ENCODE measurements at places on chromosomes 4 and X.
A peak's percentile ranks its signal among the peaks of the same experiment; 100 is the strongest.

DNA sequence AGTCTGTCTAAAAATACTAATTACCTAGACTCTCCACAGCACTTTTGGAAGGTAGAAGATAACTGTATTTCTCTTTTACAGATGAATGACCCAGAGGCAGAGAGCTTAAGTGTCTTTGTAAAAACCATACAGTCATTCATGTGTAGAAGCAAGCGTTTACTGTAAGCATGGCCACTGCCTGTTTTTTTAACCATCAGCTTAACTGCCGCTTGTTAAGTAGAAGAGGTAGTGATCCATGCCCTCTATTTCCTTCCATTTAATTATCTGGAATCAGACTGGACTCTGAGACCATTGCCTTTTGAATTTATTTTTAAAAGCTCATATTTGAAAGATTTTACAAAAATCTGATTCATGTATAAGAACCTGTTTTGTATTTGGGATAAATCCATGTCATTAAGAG lies 111.2 kb upstream of the TECRL start:
- H3K4me1 ChIP-seq: no peaks in the 10 kb centered on the region
- DNase-seq: no peak
- H3K27me3 ChIP-seq: no peaks in the 10 kb centered on the region
- no peak overlapping the region for H3K4me3 ChIP-seq

GRCh38 chr4:8774071-8774470 lies 97.6 kb downstream of the HMX1 start:
- H3K36me3 ChIP-seq: no peaks in the 10 kb centered on the region
- no peaks in the 10 kb centered on the region for H3K4me1 ChIP-seq
- H3K27me3 ChIP-seq: no peaks in the 10 kb centered on the region

DNA sequence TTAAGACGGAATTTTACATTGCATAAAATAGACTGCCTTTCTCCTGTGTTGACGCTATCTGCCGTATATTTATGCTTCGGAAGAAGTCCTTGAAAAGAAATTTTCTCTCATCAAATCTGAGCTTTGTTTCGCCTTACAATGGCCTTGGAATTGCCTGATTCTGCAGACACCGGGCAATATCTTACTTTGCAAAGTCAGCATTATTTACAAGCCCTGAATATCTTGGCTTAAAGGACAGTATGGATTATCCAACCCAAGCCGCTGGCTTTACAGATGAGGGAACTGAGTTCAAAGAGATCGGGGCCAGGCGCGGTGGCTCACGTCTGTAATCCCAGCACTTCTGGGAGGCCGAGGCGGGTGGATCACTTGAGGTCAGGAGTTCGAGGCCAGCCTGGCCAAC lies 1.1 kb upstream of the MANBA start:
- H3K4me1 ChIP-seq: peaks cover 40% of the 10 kb centered on the region
- H3K27me3 ChIP-seq: peaks cover 8% of the 10 kb centered on the region
- H3K4me3 ChIP-seq: peak overlapping the region; percentile 84
- no peak for DNase-seq
- no peak overlapping the region for H3K27ac ChIP-seq
- H3K36me3 ChIP-seq: peaks cover 3% of the 10 kb centered on the region

- H3K27me3 ChIP-seq: peaks cover 6% of the 10 kb centered on the region
- H3K4me1 ChIP-seq: peaks cover 11% of the 10 kb centered on the region
- H3K27ac ChIP-seq: peak overlapping the region; percentile 6
- peak overlapping the region; percentile 3 for H3K4me3 ChIP-seq
- no peak for DNase-seq
- H3K36me3 ChIP-seq: peaks cover 2% of the 10 kb centered on the region
Measured at GRCh38 chr4:100017637-100018310, 67.7 kb upstream of the H2AZ1 start.

All from activated T-cell treated with anti-CD3 and anti-CD28 coated beads, Interleukin-2, amount 50 U/mL, for 72 hours (primary cell).